ENCODE measurements at places on chromosomes 5 and 9.
A peak's percentile ranks its signal among the peaks of the same experiment; 100 is the strongest.

GRCh38 chr9:119902611-119903010, 533.4 kb upstream of the BRINP1 start:
- H3K4me1 ChIP-seq, result no peaks in the 10 kb centered on the region
- DNase-seq, result no peak
- no peaks in the 10 kb centered on the region for H3K36me3 ChIP-seq
- H3K4me3 ChIP-seq, result no peak overlapping the region
- no peak overlapping the region for H3K27ac ChIP-seq
- no peaks in the 10 kb centered on the region for H3K27me3 ChIP-seq

DNA sequence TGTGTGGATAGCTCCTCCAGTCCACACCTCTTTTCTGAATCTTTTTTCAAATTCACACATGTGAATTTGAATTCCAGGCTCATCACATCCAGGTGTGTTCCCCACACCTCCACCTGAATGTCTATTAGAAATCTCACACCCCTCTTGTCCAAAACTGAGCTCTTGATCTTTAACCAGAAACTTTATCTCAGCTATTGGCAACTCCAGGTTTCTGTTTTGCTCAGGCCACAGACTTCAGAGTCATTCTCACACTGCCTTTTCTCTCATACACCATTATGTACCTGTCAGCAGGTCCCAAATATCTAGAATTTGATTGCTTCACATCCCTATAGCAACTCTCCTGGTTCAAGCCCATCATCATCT, 11.6 kb downstream of the NIPSNAP3B start:
- H3K36me3 ChIP-seq, result no peaks in the 10 kb centered on the region
- peaks cover 2% of the 10 kb centered on the region for H3K4me1 ChIP-seq
- H3K27me3 ChIP-seq, result no peaks in the 10 kb centered on the region
- no peak overlapping the region for H3K4me3 ChIP-seq
- H3K27ac ChIP-seq, result no peak overlapping the region

DNA sequence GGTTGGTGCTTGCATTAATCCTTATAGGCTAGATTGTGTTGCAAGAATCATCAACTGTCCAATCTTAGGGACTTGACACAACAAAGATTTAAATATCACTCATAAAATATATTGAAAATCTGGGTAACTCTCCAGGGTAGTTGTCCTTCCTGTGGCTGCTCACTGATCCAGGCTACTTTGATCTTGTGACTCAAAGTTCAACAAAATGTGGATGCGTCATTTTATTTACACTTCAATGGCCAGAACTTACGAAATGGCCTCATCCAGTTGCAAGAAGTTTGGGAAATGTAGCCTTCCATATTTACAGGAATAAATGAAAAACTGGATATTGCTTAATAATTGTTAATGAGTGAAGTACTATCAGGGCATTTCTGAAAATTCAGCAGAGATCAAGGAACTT, 235.5 kb upstream of the ACTBL2 start:
- no peaks in the 10 kb centered on the region for H3K4me1 ChIP-seq
- no peaks in the 10 kb centered on the region for H3K27me3 ChIP-seq
- peak; percentile 89 for DNase-seq
- H3K27ac ChIP-seq, result no peak overlapping the region

GRCh38 chr5:86008293-86008692, 609.4 kb upstream of the COX7C start:
- H3K36me3 ChIP-seq, result no peaks in the 10 kb centered on the region
- no peak for DNase-seq
- no peak overlapping the region for H3K4me3 ChIP-seq
- no peaks in the 10 kb centered on the region for H3K4me1 ChIP-seq
- no peaks in the 10 kb centered on the region for H3K27me3 ChIP-seq
- no peak overlapping the region for H3K27ac ChIP-seq

GRCh38 chr5:149172709-149173505, 31.6 kb downstream of the ABLIM3 start:
- H3K36me3 ChIP-seq, result peaks cover 4% of the 10 kb centered on the region
- no peak overlapping the region for H3K4me3 ChIP-seq
- peaks cover 44% of the 10 kb centered on the region for H3K4me1 ChIP-seq
- no peak for DNase-seq

GRCh38 chr9:3795556-3795955, 269.8 kb upstream of the RFX3 start:
- H3K4me1 ChIP-seq, result no peaks in the 10 kb centered on the region
- H3K27me3 ChIP-seq, result no peaks in the 10 kb centered on the region
- H3K27ac ChIP-seq, result no peak overlapping the region
- H3K4me3 ChIP-seq, result no peak overlapping the region

GRCh38 chr9:111959468-111960359, 63.1 kb downstream of the UGCG start:
- peak overlapping the region; percentile 94 for H3K27ac ChIP-seq
- peaks cover 30% of the 10 kb centered on the region for H3K4me1 ChIP-seq
- no peaks in the 10 kb centered on the region for H3K27me3 ChIP-seq
- peak; percentile 82 for DNase-seq

- H3K27me3 ChIP-seq, result no peaks in the 10 kb centered on the region
- H3K4me3 ChIP-seq, result no peak overlapping the region
- H3K27ac ChIP-seq, result no peak overlapping the region
These were observed 2.0 kb upstream of the FAF2 start for GRCh38 chr5:176446028-176446665.

- peak overlapping the region; percentile 28 for H3K27ac ChIP-seq
- no peaks in the 10 kb centered on the region for H3K36me3 ChIP-seq
- H3K27me3 ChIP-seq, result no peaks in the 10 kb centered on the region
- no peak overlapping the region for H3K4me3 ChIP-seq
- H3K4me1 ChIP-seq, result peaks cover 23% of the 10 kb centered on the region
These were observed 35.8 kb downstream of the PIK3R1 start for GRCh38 chr5:68251386-68251785.

- no peaks in the 10 kb centered on the region for H3K27me3 ChIP-seq
- peak; percentile 29 for DNase-seq
- no peak overlapping the region for H3K4me3 ChIP-seq
- no peak overlapping the region for H3K27ac ChIP-seq
- H3K4me1 ChIP-seq, result no peaks in the 10 kb centered on the region
These were observed 101.4 kb downstream of the PPARGC1B start for GRCh38 chr5:149831492-149831891.

- H3K4me3 ChIP-seq, result no peak overlapping the region
- H3K27ac ChIP-seq, result no peak overlapping the region
- no peaks in the 10 kb centered on the region for H3K27me3 ChIP-seq
- peaks cover 24% of the 10 kb centered on the region for H3K36me3 ChIP-seq
- no peaks in the 10 kb centered on the region for H3K4me1 ChIP-seq
These were observed 74.5 kb downstream of the COL5A1 start for GRCh38 chr9:134716067-134716466.

GRCh38 chr5:106766916-106767315, 903.8 kb downstream of the EFNA5 start:
- H3K36me3 ChIP-seq, result no peaks in the 10 kb centered on the region
- no peaks in the 10 kb centered on the region for H3K4me1 ChIP-seq
- H3K27ac ChIP-seq, result no peak overlapping the region
- H3K4me3 ChIP-seq, result no peak overlapping the region
- no peaks in the 10 kb centered on the region for H3K27me3 ChIP-seq
